B cell (primary cell): ENCODE measurements at places on chromosomes 3 and 15.

- DNase-seq = no peak
Observed at GRCh38 chr15:68537097-68537496, 41.7 kb upstream of the CORO2B start.

DNA sequence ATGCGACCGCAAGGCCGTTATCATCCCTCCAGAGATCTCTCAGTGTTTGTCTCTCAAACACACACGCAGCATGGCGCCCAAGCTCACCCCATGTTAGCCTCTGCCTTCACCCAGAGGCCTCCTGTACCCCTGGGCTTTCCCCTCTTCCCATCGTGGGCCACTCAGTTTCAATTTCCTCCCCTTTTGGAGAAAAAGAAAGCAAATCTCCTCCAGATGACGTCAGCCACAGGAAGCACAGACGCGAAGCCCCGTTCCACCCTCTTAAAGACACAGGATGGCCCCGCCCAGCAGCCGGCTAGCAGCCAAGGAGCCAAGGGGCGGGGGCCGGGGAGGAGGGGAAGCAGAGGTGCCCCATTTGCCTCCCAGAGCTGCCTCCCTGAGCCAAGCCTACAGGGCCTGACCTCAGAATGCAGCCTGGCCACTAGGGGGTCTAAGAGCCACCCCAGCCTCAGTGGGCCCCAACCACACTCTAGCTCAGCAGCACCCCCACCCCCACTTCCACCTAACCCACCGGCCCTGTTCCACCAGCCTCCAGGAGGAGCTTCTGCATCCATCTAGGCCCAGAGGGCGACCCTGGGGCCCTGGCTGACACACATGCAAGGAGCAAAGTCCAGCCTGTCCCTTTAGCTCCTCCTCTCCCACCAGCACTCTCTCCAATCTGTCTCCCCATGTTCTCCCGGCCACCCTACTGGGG lies 26.5 kb downstream of the ATRIP start:
- DNase-seq = peak; percentile 98

- DNase-seq = no peak
Observed at GRCh38 chr3:45905755-45906154, 19.4 kb downstream of the CCR9 start.

- no peak for DNase-seq
Observed at GRCh38 chr3:49673121-49673714, 933 bp upstream of the APEH start.

GRCh38 chr3:156350781-156351180 lies 204.1 kb downstream of the SSR3 start:
- no peak for DNase-seq

DNA sequence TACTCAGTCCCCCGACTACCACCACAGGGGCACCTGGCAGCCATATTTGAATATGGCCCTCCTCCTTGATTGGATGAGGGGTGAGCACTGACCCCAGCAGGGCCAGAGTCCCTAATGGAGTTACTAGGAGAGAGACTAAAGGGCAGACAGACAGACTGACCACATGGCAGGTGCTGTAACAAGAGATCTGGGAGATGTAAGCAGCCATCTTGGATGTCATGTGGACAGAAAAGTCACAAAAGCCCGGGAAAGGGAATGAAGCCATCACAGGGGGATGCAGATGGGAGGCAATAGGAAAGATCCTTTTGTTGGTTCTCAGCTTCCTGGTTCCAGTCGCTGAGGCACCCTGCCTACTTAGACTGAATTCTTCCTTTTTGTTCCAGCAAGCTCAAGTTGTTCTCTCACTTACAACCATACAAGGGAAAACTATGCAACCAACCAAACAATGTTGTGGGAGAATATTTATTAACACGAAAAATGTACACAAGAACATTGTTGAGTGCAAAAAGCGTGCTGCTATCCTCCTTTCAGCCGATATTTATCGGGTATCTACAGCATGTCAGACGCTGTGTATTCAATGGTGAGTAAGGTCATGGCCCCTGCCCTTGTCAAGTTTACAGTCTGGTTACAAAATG lies 511.6 kb upstream of the PROK2 start:
- DNase-seq = no peak

GRCh38 chr15:78046796-78047341 lies 30.6 kb downstream of the TBC1D2B start:
- no peak for DNase-seq

DNA sequence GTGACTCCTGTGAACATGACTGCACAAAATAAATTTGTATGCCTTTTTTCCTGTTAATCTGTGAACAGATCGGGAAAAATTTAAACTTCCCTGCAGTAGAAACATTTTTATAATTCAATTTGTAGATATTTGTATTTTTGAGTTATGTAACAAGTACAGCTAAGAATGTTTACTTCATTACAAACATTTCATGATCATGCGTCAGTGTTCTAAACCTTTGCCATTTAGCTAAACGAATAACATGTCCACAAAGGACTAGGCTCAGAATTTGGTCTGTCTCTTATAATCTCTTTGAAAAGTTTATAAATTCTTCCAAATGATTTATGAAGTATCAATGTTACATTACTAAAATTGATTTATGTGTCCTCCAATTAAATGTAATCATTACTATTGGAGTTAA lies 17.3 kb upstream of the CRYBG3 start:
- DNase-seq = no peak

- no peak for DNase-seq
Observed at GRCh38 chr15:69897061-69897460, 200.7 kb downstream of the TLE3 start.

DNA sequence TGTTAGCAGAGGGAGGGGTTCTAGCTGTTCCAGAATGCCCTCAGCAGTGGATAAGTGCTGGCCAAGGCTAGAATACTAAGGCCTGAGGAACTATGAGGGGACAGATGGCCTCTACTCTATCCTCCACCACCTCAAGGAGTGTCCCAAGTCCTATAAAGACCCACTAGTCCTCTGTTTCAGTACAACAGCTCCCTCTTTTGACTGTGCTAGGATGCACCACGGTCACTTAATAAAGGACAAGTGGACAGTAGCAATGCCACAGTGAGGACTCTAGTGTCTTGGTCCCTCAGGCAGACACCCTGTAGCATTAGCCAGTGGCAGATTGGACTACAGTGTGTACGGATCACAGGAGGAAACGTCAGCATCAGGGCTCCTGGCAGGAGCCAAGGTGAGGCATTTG lies 171.8 kb upstream of the PROK2 start:
- DNase-seq = no peak

DNA sequence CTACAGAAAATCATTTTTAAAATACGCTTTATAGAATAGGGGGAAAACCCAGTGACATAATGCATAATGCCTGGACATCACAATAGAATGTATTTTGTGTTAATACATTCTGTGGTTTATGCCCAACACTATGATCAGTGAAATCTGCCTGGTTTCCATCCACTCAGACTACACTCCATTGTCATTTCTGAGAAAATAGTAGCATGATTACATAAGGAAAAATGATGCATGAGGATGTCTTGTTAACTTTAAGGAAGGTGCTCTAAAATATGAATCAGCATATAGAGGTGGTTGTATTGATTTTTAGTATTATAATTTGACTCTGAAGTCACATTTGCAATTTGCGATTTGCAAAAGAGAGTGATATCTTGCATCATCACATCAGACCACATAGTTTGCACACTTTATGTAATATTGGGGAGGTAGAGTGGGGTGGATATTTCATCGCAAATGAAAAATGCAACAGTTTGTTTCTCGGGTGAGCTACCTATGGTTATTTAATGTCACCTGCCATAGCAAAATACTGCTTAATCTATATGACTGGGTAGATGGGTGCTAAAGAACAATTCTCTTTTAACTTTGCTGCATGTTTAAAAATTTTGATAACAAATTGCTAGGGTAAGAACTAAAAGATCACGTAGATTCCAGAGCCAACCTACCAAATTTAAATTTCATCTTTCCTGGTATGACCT lies 403.9 kb downstream of the IL5RA start:
- no peak for DNase-seq

GRCh38 chr3:46061108-46061720 lies 33.9 kb upstream of the XCR1 start:
- DNase-seq = no peak

- no peak for DNase-seq
Observed at GRCh38 chr3:66053550-66054094, 14.9 kb upstream of the MAGI1 start.

DNA sequence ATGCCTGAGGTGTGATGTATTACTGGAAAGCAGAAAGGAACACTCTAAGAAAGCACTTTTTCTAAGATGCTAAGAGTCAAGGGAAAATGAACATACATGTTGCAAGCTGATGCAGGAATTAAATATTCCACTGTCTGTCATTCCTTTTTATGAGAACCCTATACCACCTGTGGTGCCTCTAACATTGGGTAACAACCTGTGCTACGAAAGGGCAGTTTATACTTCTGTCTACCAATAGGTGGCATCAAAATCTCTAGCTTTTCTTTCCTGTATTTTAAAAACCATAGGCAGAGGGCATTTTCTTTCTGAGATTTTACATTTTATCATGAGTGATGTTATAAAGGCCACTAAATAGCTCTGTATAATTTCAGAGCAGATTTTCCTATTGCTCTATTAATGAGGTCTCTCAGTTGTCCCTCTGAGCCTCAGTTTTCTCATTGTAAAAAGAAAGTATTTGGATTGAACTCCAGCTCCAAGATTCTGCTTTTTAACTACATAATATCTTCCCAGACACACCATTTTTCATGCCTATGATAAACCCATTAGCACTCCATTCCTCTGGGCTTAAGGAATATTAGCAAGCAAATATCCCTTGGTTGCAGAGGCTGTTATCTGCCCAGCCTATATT lies 3.5 kb upstream of the CPNE4 start:
- DNase-seq = no peak

GRCh38 chr15:33243869-33244268 lies 49.4 kb upstream of the FMN1 start:
- DNase-seq = no peak

DNA sequence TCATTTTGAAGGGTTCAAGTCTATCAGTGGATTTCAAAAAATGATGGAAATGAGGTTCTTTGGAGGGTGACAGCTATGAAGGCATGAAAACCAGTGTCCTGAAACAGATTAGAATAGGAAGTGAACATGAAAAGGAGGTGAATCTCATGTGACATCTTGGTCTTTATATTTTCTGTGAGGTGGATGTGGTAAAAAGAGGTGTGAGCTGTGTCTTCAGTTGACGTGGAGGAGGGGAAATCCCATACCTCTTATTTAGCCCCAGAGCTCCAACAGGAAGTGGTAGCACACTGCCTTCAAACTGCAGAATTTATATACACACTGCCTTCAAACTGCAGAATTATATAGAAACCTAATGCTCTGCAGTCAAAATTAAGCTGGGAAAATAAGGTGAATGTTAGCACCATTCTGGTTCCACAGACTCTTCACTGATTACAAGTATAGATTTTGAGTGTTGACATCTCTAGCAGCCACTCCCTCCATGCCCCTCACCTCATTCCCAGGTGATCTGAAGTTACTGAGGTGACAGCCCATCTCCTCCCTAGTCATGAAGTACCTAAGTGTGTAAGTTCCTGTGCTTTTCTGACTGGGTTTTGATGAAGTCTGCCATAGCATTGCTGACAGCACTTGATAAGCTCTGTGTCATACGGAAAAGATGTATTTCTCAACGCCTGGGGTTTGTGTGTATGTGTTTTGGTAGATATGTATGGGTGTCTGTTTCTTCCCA lies 2.7 kb downstream of the RAB8B start:
- DNase-seq = peak; percentile 91

- no peak for DNase-seq
Observed at GRCh38 chr3:114879059-114880031, 267.7 kb downstream of the ZBTB20 start.

DNA sequence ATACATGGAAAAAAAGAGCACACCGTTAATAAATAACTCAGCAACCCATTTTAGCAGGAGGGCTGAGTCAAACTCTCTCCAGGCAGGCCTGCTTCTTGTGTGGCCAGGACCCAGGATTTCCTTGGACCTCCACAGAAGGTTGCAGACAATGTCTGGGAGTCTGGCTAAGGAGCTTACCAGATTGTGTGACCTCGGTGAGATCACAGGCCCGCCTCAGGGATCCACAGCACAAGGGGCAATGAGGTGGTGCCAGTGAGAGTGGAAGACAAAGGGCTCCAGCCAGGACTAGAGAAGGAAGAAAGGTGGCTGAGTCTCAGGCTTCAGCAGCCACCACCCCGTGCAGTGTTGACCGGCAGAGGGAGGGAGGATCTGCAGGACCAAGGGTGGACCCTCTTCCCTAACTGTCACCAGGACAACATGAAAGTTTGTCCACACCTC lies 32.2 kb upstream of the SEC22A start:
- DNase-seq = no peak

DNA sequence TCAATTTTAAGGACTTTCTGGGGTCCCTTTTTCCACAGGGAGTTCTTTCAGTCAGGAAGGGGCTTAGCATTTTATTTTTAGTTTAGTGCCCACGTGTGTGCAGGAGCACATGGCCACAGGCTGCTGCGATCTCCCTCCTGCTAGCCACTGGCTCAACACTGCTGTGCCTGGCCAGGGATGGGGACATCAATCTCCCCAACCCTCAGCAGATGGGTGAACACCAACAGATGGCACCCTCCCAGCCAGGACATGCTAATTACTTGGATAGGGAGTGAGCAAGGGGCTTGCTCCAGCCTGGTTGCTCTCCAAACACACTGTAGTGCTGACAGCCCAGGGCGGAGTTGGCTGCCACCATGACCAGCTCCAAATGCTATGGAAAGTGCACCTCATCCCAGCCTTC lies 7.4 kb upstream of the RIOX2 start:
- no peak for DNase-seq

DNA sequence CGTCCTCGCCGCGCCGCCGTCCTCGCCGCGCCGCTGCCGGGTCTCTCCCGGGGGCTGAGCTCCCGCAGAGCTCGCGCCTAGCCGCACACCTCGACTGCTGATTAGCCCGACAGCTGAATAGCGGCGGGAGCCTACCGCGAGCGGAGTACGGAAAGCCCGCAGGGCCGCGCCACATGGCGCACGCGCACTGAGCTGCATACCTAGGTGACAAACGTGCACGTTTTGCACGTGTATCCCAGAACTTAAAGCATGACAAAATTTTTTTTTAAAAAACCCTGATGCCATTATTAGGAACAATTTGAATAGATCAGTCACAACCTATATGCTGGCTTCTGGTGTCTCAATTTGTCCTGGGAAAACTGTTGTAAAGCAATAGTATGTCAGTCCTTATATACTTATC lies at the start of gene GOLGA8A:
Gene GOLGA8A, minus strand, starts transcription at position 122 of the 400 bp plus-strand sequence. CDS start 48,117 bp downstream, outside the sequence.
- DNase-seq = peak; percentile 68

- DNase-seq = no peak
Observed at GRCh38 chr15:69940441-69941300, 157.0 kb downstream of the TLE3 start.

GRCh38 chr15:67068710-67069400 lies 3.5 kb downstream of the SMAD3 start:
- no peak for DNase-seq

GRCh38 chr15:40064231-40064894 lies 25.4 kb upstream of the SRP14 start:
- peak; percentile 65 for DNase-seq

GRCh38 chr15:98699591-98700424 lies 51.5 kb downstream of the IGF1R start:
- no peak for DNase-seq

DNA sequence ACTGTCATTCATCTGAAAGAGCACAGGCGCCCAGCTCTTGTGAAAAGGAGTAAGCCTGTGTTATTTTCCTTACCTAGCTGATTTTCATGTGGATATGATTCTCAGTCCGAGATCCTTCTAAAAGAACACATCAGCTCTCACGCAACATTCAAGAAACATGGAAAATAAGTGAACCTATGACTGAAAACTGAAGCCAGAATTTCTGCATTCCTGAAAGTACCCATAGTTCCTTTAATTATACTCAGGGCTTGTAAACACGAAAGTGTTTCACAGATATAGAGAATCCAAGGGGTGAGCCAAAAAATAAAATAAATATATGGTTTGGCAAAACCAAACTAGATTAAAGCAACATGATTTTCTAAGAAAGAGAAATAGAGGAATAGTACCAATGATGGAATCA lies 100.8 kb upstream of the CHMP2B start:
- DNase-seq = no peak
